Skin of body (tissue), 3 donors: ENCODE measurements at places on chromosomes 2 and 18.

DNA sequence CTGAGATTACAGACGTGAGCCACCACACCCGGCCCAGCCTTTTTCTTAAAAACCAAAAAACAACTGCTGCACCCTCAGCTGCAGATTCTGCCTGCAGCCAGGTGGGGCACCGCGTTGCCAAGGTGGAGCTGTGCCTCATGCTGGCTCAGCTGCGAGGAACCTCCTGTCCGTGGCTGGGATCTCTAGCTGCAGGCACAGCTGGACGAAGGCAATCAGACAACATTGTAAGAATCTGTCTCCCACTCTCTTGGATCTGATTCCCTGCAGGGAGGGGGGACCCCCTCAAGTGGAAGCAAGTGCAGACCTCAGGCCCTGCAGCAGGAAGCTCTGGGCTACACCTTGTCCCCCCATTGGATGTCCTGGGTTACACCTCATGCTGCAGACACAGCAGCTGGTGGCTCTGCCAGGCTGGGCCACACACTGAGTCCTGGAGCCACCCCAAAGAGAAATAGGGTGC is 24.1 kb downstream of the CIDEA start:
- DNase-seq, result no peak

DNA sequence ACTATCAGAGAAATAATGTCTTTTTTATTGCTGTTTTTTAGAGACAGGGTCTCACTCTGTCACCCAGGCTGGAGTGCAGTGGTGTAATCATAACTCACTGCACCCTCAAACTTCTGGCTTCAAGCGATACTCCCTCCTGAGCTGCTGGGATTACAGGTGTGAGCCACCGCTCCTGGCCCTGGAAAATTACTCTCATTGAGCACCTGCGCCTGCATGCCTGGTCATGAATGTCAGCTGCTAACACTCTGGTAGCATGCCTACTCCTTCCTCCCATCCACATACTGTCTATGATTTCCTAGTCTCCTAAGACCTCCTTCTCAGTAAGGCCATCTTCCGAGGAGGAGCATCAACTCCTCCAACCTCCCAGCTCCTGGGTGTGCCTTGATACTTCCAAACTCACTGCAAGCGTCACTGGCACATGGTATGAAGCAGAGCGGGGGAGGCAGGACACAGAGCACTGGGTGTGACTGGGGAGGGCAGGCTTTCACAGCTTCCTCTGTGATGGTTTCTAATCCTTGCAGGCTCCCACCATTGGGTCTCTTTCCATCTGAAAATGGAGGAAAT is 1.6 kb upstream of the MAP2 start:
- no peak for DNase-seq

GRCh38 chr18:8151181-8151580 is 458.1 kb upstream of the RAB12 start:
- no peak for DNase-seq

- DNase-seq, result no peak
These were observed 45.0 kb downstream of the BCL11A start for GRCh38 chr2:60508339-60508917.

- peak; percentile 54 for DNase-seq
These were observed 926 bp downstream of the NDUFV2 start for GRCh38 chr18:9103376-9103873.

DNA sequence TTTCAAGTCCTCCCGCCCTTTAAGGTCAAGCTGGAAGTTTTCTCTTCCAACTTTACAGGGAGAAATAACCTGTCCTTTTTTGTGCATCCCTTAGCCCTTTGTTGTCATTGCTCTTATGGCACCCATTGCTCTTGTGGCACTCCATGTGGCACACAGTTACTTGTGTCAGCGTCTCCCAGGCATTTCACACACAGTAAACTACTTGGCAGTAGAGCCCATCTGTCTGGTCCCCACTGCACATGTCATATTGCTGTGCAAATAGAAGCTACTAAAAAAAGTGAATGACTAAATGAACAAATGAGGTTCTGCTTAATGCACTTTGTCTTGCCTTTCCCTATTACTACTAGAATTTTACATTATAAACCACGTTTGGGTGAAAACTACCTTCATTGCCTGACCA is 149.3 kb downstream of the EML6 start:
- no peak for DNase-seq

GRCh38 chr18:6681331-6681875 is 48.1 kb upstream of the ARHGAP28 start:
- DNase-seq, result no peak
